ENCODE measurements at places on chromosomes 7 and 10. TPM values are rescaled to one million over a fixed set of nuclear protein-coding genes. Genes with fewer than 3 reads are reported as not detected.

GBX1 gene
- total RNA-seq = not detected

NPTX2 gene
- 16.0 TPM for total RNA-seq

DNA sequence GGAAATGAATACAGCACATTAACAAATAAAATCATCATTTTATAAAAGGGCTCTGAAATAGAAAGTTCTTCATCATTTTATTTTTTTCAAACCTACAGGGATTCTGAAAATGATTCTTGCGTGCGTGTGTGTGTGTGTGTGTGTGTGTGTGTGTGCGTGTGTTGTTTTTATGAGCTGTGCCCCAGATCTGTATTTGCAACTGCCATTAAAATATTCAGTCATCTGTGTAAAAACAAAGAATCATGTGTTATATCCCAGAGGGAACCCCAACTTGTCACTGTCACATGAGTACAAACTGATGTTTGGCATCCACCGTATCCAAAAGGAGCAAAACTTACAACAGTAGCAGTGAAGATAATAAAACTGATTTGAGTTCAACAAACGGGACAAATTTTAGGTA is 635.4 kb upstream of the PFKP start:
- no peak for DNase-seq

- DNase-seq = no peak
These were observed 69.0 kb downstream of the FAM107B start for GRCh38 chr10:14705548-14706230.

- DNase-seq = no peak
These were observed 67.6 kb downstream of the CAV1 start for GRCh38 chr7:116592445-116592844.

DNA sequence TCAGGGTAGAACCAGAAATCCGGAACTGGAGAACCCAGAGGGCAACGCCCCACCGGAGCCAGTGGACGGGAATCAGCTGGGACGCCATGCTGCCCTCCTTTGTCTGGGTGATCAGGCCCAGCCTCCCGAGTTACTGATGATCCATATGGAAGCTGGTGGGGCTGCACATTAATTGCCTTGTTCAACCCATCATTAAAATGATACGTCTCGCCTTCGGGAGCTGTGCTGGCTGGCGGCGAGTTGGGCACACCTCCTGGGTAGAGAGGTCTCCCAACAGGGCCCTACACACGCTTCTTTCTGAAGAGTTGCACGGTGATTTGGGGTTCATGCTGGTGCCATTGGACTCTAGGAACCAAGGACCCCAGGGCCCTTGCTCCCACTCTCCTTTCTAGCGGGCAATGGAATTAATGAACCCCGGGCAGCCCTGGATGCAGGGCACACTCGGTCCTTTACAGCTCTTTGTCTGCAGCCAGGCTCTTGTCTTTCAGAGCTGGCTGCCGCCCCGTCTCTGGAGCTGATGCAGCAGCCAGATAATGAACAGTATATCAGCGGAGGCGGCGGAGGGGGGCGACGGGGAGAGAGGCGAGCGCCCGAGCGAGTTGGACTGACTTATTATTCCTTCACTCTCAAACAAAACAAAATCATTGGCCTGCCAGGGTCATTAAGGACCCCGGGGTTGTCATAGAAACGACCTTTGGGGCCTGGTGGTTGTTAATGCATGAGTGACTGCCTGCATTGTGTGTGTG is 412.2 kb upstream of the ZMIZ1 start:
- no peak for DNase-seq

DNA sequence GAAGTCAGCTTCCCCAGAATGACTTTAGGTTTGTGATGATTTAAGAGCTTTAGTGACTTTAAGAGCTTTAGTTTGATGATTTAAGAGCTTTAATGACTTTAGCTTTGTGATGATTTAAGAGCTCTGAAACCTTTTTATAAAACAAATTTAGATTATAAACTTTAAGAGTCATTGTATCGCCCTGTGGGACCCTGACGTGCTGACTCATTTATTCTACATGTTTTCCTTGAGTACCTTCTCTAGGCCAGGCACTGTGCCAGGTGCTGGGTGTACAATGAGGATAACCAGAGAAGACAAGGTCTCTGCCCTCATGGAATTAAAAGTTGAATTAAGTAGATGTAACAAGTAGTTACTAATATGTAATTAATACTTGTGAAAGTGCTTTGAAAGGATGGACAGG is 45.4 kb downstream of the CNNM1 start:
- no peak for DNase-seq

DNA sequence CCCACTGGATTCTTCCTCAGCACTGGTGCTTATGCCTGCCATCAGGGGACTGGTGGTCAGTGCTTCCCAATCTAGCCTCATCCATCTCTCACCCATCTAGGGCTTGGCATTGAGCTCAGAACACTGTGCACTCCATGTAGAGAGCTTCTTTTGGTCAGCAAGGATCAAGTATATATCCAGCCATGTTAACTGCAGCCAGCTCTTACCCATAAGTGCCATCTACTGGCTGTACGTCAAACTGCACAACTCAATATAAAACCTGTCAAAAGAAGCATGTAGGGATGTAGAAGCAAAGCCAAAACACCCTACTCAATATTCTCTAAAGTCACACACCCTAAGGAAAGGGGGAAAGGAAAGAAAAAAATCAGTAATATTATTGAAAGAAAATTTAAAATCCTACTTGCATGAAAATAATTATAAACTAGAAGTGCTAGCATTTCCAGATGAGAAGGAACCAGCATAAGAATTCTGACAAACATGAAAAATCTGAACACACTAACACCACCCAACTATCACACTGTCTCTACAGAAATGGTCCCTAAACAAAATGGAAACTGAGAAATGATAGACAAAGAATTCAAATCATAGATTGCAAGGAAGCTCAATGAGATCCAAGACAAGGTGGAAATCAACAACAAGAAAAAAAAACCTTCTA is 531.1 kb upstream of the STEAP1 start:
- DNase-seq = no peak

GRCh38 chr7:30896783-30897637 is 14.6 kb upstream of the AQP1 start:
- no peak for DNase-seq

- DNase-seq = no peak
These were observed 14.5 kb downstream of the CAPZA2 start for GRCh38 chr7:116876664-116877442.

- no peak for DNase-seq
These were observed 119.6 kb downstream of the ZMIZ1 start for GRCh38 chr10:79188154-79188965.

All from lower leg skin (tissue), 4 donors.